ENCODE measurements at places on chromosomes 5 and 9. TPM values are rescaled to one million over a fixed set of nuclear protein-coding genes. Genes with fewer than 3 reads are reported as not detected.

DNA sequence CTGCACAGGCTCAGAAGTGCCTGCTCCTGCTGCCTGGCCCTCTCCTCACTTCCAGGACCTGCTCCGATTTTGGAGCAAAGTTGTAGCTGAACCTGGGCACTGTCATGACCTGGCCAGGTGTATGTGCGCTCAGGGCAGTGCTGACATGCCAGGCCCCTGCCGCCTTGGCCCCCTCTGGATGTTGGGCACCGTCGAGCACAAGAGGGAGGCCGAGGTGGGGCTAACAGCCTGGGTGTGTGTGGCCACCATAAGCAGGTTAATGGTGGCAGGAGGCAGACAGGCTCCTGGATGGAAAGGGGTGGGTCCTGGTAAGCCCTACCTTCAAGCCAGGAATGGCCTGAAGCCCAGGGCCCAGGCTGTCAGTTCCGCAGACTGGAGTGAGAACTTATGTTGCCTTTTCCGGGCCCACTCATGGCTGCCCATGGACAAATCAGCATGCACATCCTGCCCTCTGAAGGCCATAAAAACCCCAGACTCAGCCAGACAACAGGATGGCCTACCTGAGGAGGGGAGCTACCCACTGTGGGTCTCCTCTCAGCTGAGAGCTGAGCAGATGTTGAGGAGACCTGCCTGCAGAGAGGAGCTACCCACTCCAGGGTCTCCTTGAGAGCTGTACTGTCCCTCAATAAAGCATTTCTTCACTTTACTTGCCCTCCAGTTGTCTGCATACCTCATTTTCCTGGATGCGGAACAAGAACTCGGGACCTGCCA is 66.2 kb downstream of the NACC2 start:
- H3K4me3 ChIP-seq: no peak overlapping the region
- H3K27me3 ChIP-seq: no peaks in the 10 kb centered on the region
- H3K36me3 ChIP-seq: no peaks in the 10 kb centered on the region

The ELOVL7 gene
- 2.7 TPM for total RNA-seq

- H3K27me3 ChIP-seq: no peaks in the 10 kb centered on the region
- H3K4me1 ChIP-seq: peaks cover 8% of the 10 kb centered on the region
- peaks cover 15% of the 10 kb centered on the region for H3K36me3 ChIP-seq
- no peak overlapping the region for H3K4me3 ChIP-seq
- peak overlapping the region; percentile 5 for H3K27ac ChIP-seq
Observed at GRCh38 chr9:5718296-5719032, 89.6 kb downstream of the RIC1 start.

The MCC gene
- 4.2 TPM for total RNA-seq

The LCN9 gene
- total RNA-seq: not detected

The ZNF618 gene
- total RNA-seq: 0.23 TPM

The FBXL7 gene
- total RNA-seq: not detected

The CATSPER3 gene
- 0.79 TPM for total RNA-seq
